ENCODE measurements at places on chromosomes 12 and 14. TPM values are rescaled to one million over a fixed set of nuclear protein-coding genes. Genes with fewer than 3 reads are reported as not detected.

GRCh38 chr12:41956353-41956752 is 188.3 kb downstream of the GXYLT1 start:
- DNase-seq = no peak

DNA sequence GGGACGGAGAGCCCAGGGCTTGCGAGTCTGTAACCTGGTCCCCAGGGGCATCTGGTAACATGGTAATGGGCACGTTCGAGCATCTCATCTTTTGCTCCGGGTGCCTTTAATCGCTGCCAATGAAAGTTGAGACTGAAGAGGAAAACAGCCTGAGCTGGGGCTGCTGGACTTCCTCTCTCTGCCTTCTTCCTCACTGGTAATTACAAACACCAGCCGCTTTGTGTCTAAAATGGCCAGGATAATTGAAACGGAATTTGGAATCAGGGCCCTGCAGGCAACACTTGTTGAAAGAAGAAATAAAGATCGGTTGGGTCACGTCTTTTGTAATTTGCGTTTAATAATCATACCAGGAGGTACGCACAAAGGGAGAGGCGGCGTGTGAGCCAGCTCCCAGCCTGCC is 51.5 kb upstream of the GPATCH2L start:
- DNase-seq = no peak

Gene STRAP
- 138 TPM for total RNA-seq

Gene CIT
- total RNA-seq = 25.4 TPM

Gene CACNA1C
- 0.37 TPM for total RNA-seq

GRCh38 chr14:92850492-92850891 is 56.4 kb downstream of the GOLGA5 start:
- no peak for DNase-seq

- no peak for DNase-seq
Observed at GRCh38 chr12:52862023-52862422, 13.2 kb upstream of the KRT78 start.

- no peak for DNase-seq
Observed at GRCh38 chr12:102095677-102096263, 24.1 kb downstream of the NUP37 start.

DNA sequence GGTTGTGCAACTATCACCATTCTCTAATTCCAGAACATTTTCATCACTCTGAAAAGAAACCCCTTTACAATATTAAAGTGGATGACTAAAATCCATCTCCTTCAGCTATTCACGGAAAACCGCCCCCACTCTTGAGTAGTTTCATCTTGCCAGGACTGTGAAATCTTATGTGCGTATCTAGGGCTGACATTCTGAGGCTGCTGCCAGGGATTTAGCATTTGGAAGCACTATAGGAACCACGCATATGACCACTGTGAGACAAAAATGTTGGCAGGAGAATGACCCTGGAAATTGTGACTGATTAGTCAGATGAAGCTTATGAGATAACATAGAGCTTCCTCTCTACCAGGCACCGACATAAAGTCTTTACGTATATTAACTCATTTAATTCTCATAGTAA is 305.2 kb upstream of the PDE3A start:
- DNase-seq = no peak

Gene SMIM41
- not detected for total RNA-seq

Gene SLC25A47
- total RNA-seq = not detected

Gene IAPP
- not detected for total RNA-seq

Gene KRT2
- total RNA-seq = not detected

Gene COX8C
- total RNA-seq = not detected

- no peak for DNase-seq
Observed at GRCh38 chr12:131085125-131085815, 131.6 kb downstream of the ADGRD1 start.

Gene KCNH3
- total RNA-seq = 0.49 TPM

DNA sequence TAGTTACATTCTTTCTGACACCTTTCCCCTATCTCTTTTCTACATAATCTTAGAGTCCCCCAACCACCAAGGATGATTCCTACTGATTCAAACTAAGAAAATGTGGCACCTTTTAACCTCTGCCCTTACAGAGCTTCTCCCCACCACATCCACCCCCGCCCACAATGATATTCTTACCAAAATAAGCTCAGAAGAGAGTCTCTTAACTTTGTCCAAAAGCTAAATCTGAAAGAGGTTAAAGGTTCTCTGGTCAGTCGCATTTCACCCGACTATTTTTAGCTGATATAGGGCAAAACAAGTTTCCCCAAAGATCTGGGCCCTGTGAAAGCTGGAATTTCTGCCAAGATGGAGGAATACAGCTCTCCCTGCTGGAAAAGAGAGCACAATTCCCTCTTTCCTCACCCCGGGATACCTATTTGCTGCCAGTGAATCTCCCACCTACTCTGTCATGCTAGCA is 128.6 kb downstream of the ZFP36L1 start:
- no peak for DNase-seq

DNA sequence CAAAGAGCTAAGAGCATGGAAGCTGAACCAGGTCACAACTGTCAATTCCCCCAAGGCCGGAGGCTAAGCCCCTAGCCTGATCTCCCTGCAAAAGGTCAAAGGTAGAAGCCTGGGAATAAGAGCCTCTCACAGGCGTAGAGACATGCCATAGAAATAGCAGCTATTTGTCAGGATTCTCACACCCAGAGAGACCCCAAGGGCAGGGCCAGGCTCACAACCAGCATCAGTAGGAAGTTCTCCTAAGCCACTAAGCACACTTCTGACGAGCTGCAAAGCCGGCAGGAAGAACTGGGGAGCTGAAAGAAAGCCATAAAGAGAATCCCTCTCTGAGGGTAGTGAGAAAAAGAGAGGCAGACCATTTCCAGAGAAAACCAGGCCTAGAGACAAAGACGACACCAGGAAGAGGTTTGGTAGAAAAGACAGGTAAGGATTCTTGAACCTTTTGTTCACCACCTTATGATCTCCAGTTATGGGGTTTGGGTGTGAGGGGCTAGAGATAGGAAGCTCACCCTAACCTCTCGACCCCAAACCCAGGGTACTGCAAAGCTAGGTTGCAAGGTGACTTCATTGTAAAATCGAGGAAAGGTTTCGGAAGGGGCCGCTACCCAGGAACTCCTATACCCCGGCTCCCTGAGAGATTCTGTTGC is 1.0 kb downstream of the SMARCC2 start:
- DNase-seq = no peak

Gene NRL
- total RNA-seq = 1.4 TPM

DNA sequence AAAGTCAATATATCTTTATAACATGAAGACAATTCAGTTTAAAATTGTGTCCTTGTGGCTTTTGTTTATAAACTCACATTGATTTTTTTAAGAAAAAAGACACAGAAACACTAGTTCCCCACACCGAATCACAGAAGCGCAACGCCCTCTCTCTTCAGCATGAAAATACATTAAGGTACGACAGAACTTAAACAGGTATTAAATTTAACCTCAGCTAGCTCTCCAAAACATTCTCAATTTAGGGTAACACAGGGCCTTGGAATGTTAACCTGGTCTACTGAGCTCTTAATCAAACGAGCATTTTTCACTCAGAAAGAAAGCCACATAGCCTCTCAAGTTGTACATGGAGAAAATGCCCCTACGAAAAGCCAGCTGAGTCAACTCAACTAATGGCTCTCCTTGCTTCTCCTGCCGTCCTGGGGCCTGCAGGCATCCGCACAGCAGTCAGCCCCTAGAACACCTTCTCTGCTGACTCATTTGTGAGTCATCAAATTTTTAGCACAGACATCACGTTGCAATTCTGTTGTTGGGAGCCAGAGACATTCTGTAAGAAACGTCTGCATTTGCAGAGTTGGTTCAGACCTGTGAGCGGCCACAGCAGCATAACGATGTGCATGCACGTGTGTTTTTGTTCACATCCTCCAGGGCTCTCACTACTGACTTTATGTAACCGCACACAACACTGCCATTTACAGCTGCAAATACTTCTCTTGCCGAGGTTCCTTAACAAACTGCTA is 141.6 kb downstream of the ITPR2 start:
- DNase-seq = peak; percentile 59

Gene SLC39A2
- total RNA-seq = not detected

Gene CPNE6
- total RNA-seq = not detected

GRCh38 chr14:91250912-91251311 is 6.4 kb upstream of the GPR68 start:
- no peak for DNase-seq

DNA sequence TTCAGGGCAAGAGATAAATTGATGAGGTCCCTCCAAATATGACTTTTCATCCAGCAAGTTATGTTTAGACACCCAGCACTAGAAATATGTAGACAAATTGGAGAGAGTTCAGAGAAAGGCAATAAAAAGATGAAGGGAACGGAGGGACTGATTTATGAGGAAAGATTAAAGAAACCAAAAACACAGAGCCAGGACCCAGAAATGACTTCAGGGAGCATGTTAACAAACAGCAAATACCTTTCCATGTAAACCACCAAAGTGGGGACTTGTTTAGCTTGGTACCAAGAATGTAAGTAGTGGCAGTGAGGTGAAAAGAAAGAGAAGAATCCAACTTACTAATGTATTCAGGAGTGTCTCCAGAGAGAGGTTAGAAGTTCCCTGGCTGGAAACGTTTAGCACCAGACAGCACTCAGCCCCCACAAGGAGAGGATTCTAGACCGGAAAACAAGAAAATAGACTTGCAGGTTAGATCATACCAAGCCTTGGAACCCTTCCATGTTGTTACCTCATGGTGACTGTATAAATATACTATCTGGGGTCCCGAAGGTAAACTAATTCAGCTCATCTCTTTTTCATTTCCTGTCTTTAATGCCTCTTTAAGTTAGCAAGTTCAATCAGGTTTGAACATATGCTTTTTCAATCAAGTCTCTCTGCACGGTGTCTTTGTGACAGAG is 79.2 kb downstream of the TBC1D30 start:
- no peak for DNase-seq

Gene LRP1-AS
- not detected for total RNA-seq

DNA sequence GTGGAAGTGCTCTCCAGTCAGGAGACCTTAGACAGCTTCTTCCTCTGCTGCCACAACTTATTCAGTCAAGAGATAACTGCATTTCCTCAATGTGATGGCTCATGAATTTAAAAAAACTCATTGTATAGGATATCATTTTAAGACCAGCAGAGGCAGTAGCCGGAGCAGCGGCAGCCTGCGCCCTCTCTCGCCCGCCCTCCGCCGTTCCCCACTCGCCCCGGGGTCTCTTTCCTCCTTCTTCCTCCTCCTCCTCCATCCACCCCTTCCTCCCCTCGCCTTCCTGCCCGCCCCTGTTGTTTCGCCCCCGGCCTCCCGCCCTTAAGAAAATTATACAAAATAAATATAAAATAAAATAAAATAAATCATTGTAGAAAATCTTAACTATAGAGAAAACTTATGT is 687.6 kb downstream of the FLRT2 start:
- DNase-seq = no peak

DNA sequence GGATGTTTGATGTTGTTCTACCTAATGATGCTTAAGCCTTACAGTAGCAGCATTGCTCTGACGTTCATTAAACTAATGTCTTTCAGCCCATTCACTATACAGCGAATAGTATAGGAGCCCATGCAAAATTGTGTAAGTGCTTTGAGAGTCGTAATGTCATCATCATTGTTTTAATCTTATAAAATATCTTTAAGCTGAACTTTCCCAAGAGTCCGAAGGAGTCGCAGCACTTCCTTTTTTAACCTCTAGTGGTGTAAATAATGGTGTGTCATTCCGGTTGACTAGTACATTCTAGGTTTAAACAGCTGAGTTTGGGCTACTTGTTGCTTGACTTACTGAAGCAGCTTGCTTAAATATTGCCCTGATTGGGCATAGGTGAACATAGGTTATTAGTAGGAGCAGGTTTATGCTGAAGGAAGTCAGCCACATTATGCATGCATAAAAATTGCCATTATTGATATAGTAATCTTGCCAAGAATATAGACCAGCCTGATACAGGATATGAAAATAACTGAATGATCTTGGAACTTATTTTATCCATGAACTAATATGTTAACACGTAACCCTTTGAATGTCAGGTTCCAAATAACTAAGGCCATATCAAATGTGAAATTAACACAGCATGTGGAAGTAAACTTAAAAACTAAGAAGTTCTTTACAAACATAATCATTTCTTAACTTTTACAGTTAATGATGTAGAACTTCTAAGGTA is 2.6 kb downstream of the WNK1 start:
- DNase-seq = peak; percentile 49

Gene TSPAN9
- 3.2 TPM for total RNA-seq

Gene COCH
- total RNA-seq = 27.8 TPM
